ENCODE measurements at places on chromosomes 4 and X.
A peak's percentile ranks its signal among the peaks of the same experiment; 100 is the strongest.

GRCh38 chr4:112916868-112917267 lies 132.6 kb upstream of the ANK2 start:
- no peaks in the 10 kb centered on the region for H3K36me3 ChIP-seq
- no peak overlapping the region for H3K27ac ChIP-seq
- no peaks in the 10 kb centered on the region for H3K4me1 ChIP-seq
- DNase-seq: no peak
- H3K27me3 ChIP-seq: no peaks in the 10 kb centered on the region

DNA sequence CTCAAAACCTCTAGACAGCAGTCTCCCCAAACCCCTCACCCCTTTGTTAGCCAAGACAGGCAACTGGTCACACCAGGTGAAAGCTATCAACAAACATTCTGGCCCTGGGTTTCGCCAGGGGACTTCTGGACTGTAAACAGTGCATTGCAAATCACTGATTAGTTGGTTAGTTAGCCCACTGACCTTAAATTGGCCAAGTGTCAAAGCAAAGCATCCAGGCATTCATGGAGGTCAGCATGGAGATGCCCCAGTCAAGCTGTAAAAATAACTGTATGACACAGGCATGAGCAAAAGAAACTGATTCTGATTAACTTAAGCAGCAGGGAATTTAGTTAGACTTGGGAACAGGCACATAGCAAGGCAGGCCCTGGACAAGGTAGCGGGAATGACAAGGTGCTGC lies 156.0 kb upstream of the TTC29 start:
- H3K27me3 ChIP-seq: peaks cover 6% of the 10 kb centered on the region
- DNase-seq: peak; percentile 28
- H3K4me1 ChIP-seq: no peaks in the 10 kb centered on the region
- no peak overlapping the region for H3K27ac ChIP-seq
- H3K4me3 ChIP-seq: no peak overlapping the region
- H3K36me3 ChIP-seq: no peaks in the 10 kb centered on the region

DNA sequence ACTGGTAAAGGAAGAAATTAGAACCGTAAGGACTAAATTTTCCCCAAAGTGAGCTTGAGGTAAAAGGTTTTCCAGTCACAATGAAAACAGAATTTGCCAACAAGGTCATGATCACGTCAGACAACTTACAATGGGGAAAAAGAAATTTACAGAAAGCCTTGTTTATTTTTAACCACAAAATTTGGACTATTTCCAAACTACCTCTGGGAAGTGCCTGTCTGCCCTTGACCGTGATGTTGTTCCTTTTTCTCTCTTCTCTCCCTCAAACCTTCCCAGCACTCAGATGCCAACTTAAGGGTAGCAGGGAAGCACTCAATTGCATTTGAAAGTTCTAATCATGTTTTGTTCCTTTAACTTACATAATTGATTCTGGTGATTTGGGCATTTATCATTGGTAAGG lies 32.5 kb downstream of the MEPE start:
- no peaks in the 10 kb centered on the region for H3K27me3 ChIP-seq
- H3K27ac ChIP-seq: no peak overlapping the region
- DNase-seq: peak; percentile 45
- H3K4me3 ChIP-seq: no peak overlapping the region
- H3K4me1 ChIP-seq: no peaks in the 10 kb centered on the region
- no peaks in the 10 kb centered on the region for H3K36me3 ChIP-seq

DNA sequence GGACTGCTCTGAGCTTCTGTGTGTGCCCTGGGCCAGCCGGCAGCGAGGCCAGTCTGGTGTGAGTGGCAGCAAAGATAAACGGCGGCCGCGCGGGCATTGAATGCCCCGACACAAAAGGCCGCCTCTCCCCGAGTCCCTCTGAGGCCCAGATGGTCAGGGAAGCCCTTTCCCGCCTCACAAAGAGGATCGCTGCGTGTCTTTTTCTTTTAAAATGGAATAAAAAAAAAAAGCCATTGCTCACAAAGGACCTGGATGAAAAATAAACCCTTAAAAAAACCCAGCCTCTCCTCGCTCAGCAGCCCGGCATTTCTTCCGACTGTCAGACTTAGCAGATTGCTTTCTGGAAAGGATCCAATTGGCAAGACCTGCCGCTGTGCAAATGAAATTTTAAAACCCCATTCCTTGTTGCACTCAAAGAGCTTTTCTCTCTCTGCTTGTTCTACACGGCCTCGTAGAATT lies 578.7 kb downstream of the BCOR start:
- peak; percentile 1 for DNase-seq
- H3K4me3 ChIP-seq: no peak overlapping the region
- no peak overlapping the region for H3K27ac ChIP-seq

GRCh38 chr4:52618795-52619590 lies 40.1 kb downstream of the USP46 start:
- H3K4me3 ChIP-seq: no peak overlapping the region
- DNase-seq: no peak
- no peak overlapping the region for H3K27ac ChIP-seq
- no peaks in the 10 kb centered on the region for H3K27me3 ChIP-seq
- no peaks in the 10 kb centered on the region for H3K4me1 ChIP-seq

DNA sequence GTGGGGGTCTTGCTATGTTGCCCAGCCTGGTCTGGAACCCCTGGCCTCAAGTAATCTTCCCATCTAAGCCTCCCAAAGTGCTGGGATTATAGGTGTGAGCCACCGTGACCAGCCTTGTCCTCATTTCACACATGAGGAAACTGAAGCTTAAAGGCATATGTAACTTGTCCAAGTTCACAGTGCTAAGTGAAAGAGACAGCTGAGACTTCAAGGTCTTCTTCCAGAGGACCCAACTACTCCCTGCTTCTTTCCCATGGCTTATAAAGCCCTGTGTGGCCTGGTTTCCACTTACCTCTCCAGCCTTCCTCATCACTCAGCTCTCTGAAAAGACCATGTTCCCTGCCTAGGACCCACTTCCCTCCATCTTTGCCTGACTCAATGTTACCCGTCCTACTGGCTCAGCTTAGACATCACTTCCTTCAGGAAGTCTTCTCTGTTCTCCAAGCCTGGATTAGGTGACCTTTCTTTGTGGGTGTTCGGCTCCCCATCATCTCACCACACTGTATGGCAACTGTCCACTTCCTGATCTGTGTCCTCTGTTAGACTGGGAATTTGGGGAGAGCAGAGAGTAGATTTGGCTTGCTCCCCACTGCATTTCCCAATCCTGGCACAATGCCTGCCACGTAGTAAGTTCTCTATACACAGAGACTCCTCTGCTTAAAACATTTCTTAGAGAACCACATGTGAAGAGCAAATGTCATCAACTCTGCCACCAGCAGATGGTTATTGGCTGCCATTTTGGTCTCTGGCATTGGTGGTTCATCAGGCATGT lies 30.4 kb upstream of the LAMP2 start:
- H3K36me3 ChIP-seq: no peaks in the 10 kb centered on the region
- no peak overlapping the region for H3K4me3 ChIP-seq
- peaks cover 3% of the 10 kb centered on the region for H3K4me1 ChIP-seq
- no peaks in the 10 kb centered on the region for H3K27me3 ChIP-seq

All from endothelial cell of umbilical vein (primary cell).